ENCODE measurements at places on chromosomes 1 and 21. TPM values are rescaled to one million over a fixed set of nuclear protein-coding genes. Genes with fewer than 3 reads are reported as not detected.

Gene GPR3
- polyA plus RNA-seq: 0.27 TPM

- no peak overlapping the region for H3K4me3 ChIP-seq
- DNase-seq: no peak
- H3K36me3 ChIP-seq: no peaks in the 10 kb centered on the region
- H3K27me3 ChIP-seq: no peaks in the 10 kb centered on the region
Measured at GRCh38 chr1:93810316-93810715, 68.7 kb downstream of the DNTTIP2 start.

GRCh38 chr1:9494936-9495758, 44.1 kb upstream of the SLC25A33 start:
- H3K36me3 ChIP-seq: no peaks in the 10 kb centered on the region
- peak; percentile 43 for DNase-seq
- peaks cover 7% of the 10 kb centered on the region for H3K27me3 ChIP-seq
- no peak overlapping the region for H3K4me3 ChIP-seq
- H3K27ac ChIP-seq: no peak overlapping the region

Gene CGN
- 145 TPM for polyA plus RNA-seq

DNA sequence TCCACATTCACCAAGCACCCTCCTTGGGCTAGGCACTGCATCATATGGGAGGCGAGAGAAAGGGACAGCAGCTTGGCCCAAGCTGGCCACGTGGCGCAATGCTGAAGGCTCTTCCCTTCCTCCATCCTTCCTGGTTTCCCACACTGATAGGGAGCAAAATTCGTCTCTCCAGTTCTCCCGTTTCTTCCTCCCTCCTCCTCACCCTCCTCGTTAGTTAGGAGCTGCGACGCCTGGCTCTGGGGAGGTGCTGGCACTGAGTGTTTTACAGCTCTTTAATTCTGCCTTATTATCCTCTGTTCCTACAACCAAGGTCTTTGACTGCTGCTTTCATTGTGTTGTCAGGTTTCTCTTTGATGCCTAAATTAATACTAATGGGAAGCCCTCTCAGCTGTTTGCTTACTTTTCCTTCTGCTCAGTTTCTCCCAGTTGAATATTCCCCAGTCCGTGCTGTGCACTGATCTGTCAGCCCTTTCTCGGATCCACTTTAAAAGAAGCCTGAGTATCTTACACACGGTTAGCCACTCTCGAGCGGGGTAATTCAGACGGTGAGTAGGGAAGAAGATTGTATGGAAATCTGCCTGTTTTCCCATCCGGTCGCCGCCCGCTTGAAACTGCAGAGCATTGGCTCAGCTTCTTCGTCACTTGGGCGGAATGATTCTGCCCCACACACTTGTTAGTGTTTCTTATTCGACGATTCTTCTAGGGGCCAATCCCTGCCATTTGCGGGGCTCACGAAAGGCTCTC, 56.2 kb upstream of the SMYD2 start:
- H3K27ac ChIP-seq: no peak overlapping the region
- H3K4me1 ChIP-seq: peaks cover 3% of the 10 kb centered on the region
- DNase-seq: peak; percentile 38
- peaks cover 9% of the 10 kb centered on the region for H3K27me3 ChIP-seq
- no peaks in the 10 kb centered on the region for H3K36me3 ChIP-seq

- no peak for DNase-seq
- peaks cover 12% of the 10 kb centered on the region for H3K36me3 ChIP-seq
- H3K4me3 ChIP-seq: no peak overlapping the region
- H3K4me1 ChIP-seq: peaks cover 5% of the 10 kb centered on the region
- H3K27ac ChIP-seq: no peak overlapping the region
Measured at GRCh38 chr1:78092643-78093042, 46.9 kb downstream of the GIPC2 start.

DNA sequence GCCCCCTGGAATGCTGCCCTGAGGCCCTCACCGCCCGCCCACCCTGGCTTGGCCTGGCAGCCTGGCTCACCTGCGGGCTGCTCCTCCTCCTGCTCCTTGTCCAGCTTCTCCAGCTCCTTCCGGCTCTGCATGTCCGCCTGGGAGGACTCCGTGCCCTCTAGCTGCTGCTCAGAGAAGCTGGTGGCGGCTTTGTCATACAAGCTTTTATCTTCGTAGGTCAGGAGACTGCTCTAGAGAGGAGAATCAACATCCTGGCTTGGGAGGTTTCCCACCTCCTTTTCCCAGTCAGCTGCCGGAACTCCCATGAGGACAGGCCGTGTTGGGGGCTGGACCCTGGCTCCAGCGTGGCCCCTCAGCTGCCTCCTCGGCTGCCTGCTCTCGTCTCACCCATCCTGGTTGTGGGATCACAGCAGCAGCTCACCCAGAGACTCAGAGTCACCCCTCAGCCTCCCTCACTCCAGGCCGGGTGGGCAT, 36.6 kb upstream of the TMEM52 start:
- DNase-seq: peak; percentile 50
- H3K27ac ChIP-seq: no peak overlapping the region
- peaks cover 6% of the 10 kb centered on the region for H3K4me1 ChIP-seq

- H3K27ac ChIP-seq: no peak overlapping the region
- no peaks in the 10 kb centered on the region for H3K27me3 ChIP-seq
- H3K4me3 ChIP-seq: no peak overlapping the region
- H3K36me3 ChIP-seq: peaks cover 5% of the 10 kb centered on the region
Measured at GRCh38 chr1:150138044-150138443, 11.7 kb upstream of the PLEKHO1 start.

DNA sequence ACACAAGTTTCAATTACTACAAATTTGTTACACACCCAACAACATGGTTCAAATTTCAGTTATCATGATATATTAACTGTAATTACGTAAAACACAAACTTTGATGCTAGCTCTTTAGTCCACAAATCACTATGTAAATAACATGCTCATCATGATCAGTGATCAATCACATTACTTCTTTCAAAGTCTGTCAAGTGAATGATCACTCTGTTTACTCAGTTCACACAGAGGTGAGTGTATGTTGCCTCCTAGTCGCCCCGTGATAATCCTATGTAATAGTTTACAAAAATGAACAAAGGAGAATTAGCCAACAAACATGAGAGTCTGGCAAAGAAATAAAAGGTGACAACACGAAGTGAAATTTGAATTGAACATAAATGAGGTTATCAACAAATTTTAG, 14.3 kb downstream of the EDEM3 start:
- DNase-seq: no peak
- H3K4me3 ChIP-seq: no peak overlapping the region
- no peaks in the 10 kb centered on the region for H3K4me1 ChIP-seq
- H3K36me3 ChIP-seq: peaks cover 9% of the 10 kb centered on the region

Measured in large intestine (tissue), 12 donors.